ENCODE measurements at places on chromosomes 1 and 21.
A peak's percentile ranks its signal among the peaks of the same experiment; 100 is the strongest.

- DNase-seq = peak; percentile 77
Observed at GRCh38 chr1:74733604-74734484, 892 bp downstream of the TYW3 start.

GRCh38 chr1:6456800-6457466 is 9.0 kb downstream of the TNFRSF25 start:
- no peak for DNase-seq

GRCh38 chr1:147062956-147063355 is 109.3 kb downstream of the PRKAB2 start:
- DNase-seq = no peak

GRCh38 chr21:41868062-41868710 is 11.0 kb downstream of the PRDM15 start:
- DNase-seq = peak; percentile 53

- no peak for DNase-seq
Observed at GRCh38 chr21:46537026-46537425, 67.9 kb downstream of the S100B start.

Measured in fibroblast of skin of right biceps (primary cell).